ENCODE measurements at places on chromosomes 6 and 20. TPM values are rescaled to one million over a fixed set of nuclear protein-coding genes. Genes with fewer than 3 reads are reported as not detected.

C4B gene
- total RNA-seq, result 6.5 TPM

SLC24A3 gene
- 1.1 TPM for total RNA-seq

AKAP12 gene
- 70.1 TPM for total RNA-seq

DBNDD2 gene
- total RNA-seq, result 13.0 TPM

POPDC3 gene
- total RNA-seq, result 32.6 TPM

SMAP1 gene
- total RNA-seq, result 33.7 TPM

MYL9 gene
- total RNA-seq, result 141 TPM

SRMS gene
- total RNA-seq, result not detected

TREM2 gene
- total RNA-seq, result 0.59 TPM

ZNF391 gene
- 4.1 TPM for total RNA-seq

C20orf204 gene
- total RNA-seq, result 0.59 TPM

TFAP2A gene
- total RNA-seq, result 0.36 TPM

TSHZ2 gene
- 3.6 TPM for total RNA-seq

HLA-DRB5 gene
- not detected for total RNA-seq

RIMS1 gene
- total RNA-seq, result 8.3 TPM

PCK1 gene
- total RNA-seq, result not detected

GRCh38 chr20:58633161-58634053, 17.7 kb upstream of the STX16 start:
- DNase-seq, result no peak

DNA sequence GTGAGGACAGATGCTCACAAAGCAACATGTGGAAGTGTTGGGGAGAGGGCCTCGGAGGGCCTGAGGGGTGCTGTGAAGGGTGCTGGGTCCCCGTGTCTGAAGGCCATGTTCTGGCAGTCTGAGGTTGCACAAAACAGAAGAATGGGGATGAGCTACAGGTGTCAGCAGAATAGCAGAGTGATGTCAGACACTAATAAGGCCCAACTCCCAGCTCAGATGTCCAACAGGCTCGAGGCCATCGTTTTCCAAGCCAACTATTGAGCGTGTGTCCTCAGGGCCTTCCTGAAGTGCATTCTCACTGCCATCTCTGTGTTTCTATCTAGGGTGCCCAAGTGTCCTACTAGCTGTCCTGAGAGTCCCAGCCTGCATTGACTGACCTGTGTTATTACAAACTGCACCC, 7.9 kb downstream of the BFSP1 start:
- DNase-seq, result no peak

DNA sequence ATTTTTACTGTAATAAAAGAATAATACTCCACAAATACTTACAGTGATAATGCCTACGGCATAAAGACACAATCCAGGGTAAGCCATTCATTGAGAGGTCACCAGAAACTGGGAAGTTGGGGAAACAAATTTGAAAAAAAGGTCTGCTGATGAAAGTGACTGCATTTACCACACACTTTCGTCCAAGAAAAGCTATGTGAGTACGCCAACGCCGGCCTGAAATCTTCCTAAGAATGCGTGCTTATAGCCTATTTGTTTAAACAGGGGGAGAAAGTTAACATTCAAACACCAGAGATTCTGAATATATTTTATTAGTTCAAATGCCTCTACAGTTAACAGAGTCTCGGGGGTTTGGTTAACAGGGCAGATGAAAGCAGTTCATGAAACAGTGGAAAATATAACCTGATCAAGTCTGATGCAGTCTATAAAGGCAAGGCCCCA, 657 bp upstream of the LTV1 start:
- DNase-seq, result peak; percentile 84

- peak; percentile 86 for DNase-seq
Observed at GRCh38 chr6:170292407-170293158, 1.7 kb upstream of the DLL1 start.

DNA sequence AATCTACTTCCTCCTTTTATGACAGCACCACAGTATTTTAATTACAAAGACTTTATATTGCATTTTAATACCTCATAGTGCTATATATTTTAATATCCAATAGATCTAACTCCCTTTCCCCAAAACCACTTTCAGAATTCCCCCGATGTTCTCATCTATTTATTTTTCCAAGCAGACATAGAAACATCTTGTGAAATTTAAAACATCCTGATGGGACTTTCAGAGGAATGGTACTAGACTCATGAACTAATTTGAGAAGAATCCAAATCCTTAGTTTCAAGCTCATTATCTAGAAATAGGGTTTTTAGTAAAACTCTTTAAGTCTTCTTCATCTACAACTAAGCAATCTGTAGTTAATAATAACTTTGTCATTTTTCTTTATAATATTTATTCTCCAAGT, 97.0 kb downstream of the TRERF1 start:
- no peak for DNase-seq

DNA sequence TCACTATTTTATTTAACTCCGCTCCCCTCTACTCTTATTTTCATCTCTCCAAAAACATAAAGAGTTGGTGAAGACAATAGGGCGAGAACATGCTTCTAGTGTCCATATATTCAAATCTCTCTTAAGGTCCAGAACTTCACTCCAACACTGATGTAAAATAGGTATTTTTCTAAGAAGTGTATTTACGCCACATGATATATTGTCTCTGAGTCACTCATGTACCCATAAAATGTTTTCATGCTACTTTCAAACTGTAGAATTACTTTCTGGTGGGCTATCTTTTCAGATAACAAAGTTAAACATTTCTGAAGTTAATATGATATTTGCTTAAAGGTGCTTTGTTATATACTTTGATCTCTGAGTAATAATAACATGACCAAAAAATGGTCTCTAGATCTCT, 124.1 kb upstream of the IFNGR1 start:
- DNase-seq, result no peak

- DNase-seq, result no peak
Observed at GRCh38 chr6:12294851-12295536, 4.8 kb downstream of the EDN1 start.

- peak; percentile 86 for DNase-seq
Observed at GRCh38 chr6:113860181-113860955, 3.2 kb downstream of the MARCKS start.

GRCh38 chr6:125300992-125301434, 754 bp downstream of the HDDC2 start:
- peak; percentile 81 for DNase-seq

GRCh38 chr6:27023664-27024063, 223.8 kb upstream of the PRSS16 start:
- no peak for DNase-seq

GRCh38 chr6:109325400-109325801, 56.9 kb downstream of the CD164 start:
- no peak for DNase-seq

DNA sequence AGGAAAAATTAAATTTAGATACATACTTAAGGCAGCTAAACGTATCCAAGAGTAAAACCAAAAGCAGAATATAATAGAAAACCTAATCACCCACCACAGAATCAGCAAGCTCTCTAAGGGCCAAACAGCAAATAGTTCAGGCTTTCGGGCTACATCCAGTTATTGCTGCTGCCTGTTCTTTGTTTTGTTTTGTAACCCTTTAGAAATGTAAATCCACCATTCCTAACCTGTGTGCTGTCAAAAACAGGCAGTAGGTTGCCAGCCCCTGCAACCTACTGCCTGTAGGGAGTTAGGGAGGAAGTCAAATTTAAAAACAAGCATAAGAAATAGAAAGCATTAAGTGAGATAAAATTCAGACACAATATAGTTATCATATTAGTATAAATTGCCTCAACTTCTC, 225.9 kb downstream of the PTPRT start:
- no peak for DNase-seq

GRCh38 chr6:107554918-107555317, 65.0 kb downstream of the SOBP start:
- no peak for DNase-seq

DNA sequence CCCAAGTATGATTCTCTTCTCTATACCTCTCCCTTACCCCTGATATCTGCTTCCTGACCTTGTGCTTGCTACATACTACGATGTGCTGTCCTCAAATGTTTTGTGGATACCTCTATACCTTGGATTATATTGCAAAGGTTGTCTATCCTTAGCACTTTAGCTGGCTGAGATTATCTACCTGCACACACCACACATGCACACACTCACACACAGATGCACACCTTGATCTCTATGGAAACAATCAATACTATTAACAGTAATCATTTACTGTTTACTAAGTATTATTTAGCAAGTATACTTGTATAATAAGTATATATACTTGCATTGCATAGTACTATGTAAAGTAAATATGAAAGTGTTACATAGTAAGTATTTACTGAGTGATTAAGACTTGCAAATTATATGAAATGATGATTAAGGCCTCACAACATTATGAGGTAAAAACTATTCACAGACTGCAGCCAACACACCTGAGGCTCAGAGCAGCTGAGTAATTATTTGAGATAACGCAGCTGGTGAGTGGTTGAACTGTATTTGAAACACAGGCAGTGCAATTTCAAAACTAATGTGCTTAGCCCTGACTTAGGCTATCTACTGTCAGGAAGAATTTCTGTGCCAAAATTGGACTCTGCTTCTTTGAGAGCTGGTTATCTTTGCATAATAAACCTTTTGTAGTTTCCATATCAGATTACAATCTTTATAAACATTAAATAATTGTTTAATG, 699.9 kb downstream of the FRK start:
- DNase-seq, result no peak

- peak; percentile 84 for DNase-seq
Observed at GRCh38 chr6:30793521-30794194, 49.3 kb upstream of the IER3 start.

GRCh38 chr6:109713097-109713496, 22.0 kb downstream of the FIG4 start:
- DNase-seq, result peak; percentile 49

- no peak for DNase-seq
Observed at GRCh38 chr6:40626886-40627285, 39.7 kb upstream of the LRFN2 start.

GRCh38 chr6:50842446-50842845, 23.8 kb downstream of the TFAP2B start:
- no peak for DNase-seq

GRCh38 chr20:45945678-45946148, 11.2 kb downstream of the PCIF1 start:
- peak; percentile 51 for DNase-seq

GRCh38 chr20:24608926-24609667, 139.7 kb downstream of the SYNDIG1 start:
- DNase-seq, result no peak
